ENCODE measurements at places on chromosomes 7 and 10.

- no peak for DNase-seq
These were observed 154.7 kb upstream of the AOAH start for GRCh38 chr7:36879021-36879420.

DNA sequence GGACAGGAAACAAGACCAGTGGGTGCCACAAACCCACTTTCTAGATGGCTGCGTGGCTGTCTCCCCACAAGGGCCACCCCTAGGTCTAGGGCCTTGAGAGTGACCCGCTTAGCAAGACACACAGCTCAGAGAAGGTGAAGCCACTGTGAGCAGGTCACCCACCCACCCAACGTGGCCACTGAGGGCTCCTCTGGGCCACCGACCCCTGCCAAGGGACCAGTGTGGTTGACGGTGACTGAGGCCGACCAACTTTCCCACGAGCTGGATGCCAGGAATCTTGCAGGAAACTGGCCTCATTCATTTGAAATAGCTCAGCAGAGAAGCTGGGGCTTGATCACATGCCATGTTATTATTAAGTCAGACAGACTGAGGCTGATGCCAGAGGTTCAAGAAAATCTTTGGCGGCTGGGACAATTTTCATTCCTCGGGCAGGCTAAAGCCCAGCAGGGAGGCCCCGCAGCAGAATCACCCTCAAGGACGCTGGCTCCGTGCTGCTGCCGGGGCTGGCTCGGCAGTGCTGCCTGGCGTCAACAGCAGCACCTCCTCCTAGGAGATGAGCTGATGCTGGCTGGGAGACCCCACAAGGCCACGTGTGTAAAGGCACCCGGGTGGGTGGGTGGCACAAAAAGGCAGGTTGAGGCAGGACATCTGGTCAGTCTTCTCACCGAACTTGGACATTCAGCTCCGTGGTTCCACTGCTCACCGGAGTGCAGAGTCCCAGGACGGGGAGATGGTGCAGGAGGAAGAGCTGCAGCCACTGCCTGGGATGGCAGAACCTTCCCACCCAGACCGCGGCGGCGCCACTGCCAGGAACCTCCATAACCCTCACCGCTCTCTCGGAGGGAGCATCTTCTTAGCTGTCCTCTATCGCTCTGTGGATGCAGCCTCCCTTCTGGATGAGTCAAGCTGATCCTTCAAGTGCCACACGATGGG is 57.8 kb downstream of the ZRANB1 start:
- no peak for DNase-seq

DNA sequence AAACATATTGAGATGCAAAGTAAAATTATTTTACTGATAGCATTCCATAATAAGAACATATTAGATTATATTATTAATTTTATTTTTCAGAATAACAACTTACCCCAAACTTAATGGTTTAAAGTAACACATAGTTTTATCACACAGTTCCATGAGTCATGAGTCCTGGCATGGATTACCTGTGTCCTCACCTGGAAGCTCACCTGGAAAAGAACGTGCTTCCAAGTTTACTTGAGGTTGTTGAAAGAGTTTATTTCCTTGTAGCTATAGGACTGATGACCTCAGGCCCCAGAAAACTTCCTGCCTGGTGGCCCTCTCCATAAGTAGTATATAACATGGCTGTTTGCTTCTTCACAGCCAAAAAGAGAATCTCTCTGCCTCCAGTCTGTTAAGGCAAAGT is 254.6 kb downstream of the TFEC start:
- no peak for DNase-seq

DNA sequence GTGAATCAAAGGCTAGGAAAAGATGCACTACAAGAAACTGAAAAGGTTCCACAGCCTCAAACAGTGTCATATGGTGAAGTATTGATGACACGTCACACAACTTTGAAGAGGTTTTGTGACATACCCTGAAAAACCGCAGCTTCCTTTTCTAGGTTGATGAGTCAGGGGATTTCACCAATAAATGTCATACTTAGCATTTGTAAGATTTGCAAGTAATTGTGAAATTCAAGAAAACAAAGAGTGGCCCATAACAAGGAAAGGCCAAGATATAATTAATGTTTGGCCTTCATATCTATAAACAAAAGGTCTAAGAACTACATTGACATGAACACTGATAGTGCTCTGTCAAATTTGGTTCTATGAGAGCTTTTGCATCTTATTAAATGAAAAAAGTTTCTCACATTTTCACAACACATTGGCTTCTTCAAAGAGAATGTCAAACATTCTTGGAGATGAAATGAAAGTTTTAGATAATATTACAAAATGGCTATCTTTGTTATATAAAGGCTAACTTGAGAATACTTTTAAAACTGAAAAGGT is 62.0 kb upstream of the NAMPT start:
- peak; percentile 88 for DNase-seq

DNA sequence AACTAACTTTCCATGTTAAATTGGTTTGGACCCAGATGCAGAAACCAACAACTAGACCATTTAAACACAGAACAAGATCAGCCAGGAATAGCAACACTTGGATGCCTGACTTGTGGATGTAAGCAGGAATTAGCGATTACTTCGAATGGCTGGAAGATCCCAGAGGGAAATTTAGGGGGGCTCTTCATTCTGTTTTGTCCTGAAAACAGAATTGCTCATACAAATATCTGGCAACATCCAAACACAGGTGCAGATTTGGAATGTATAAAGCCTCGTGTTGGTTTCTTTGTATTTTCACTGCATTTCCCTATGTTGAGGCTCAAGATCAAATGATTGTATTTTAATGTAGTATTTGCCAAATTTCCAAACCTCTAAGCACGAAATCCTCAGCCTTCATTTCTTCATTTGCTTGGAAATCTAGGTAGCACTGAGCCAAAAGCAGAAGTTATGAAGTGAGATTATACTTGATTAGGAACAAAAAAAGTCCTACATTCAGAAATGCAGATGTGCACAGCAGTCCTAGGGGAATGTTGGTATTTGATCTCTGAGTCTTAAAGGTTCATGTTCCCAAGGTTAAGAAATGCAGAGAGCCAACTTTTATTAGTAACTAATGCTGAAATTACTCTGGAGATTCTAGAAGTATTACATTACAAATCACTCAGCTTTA is 248.7 kb upstream of the TCF7L2 start:
- DNase-seq, result no peak

DNA sequence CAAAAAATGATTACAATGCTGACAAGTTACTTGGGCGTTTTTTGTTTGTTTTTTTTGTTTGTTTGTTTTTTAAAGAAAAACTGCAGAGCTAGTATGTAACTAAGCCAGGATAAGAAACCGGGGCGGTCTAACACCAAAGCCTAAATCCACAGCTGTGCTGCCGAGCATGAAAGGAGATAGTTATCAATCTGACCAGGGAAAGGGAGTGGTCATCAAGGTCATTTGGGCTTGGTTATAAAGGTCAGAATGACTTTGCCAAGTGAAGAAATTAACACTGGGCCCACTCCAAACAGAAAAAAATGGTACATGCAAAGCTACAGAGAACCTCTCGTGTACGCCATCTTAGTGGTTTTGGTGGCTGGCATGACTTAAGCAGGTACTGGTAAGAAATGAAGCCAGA is 104.7 kb downstream of the SRPK2 start:
- DNase-seq, result no peak

DNA sequence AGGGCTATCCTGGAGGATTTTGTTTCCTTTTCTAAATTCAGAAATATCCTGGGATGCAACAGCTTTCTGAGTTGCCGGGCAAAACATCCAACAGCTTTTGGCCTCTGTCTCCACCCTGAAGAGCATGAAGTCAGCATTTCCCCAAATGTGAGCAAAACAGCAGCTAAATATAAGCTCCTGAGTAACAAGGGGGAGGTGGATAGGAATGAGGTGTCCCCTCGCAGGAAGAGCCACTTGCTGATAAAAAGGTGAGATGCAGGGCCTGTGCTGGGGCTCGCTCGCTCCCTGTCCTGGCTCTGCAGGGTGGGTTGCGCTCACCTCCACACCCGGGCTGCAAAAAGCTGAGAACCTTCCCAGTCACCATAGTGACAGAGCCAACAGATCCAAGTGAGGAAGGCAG is 264.3 kb downstream of the ZEB1 start:
- no peak for DNase-seq

DNA sequence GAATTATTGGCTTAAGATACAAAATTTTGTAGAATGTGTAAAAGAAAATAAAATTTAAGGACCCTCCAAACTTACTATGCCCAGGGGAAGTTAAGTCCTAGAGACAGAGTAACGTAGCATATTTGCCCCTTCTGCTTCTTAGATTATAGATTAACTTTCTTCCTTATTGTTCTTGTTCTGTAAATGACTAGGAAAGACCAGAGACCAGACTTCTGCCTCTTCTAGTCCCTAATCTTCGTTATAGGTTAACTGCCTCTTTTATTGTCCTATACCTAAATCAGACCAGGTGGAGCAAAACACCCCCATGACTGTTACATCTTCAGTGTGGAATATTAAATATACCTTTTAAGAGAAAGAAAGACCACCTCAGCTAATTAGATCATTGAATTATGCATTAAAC is 160.5 kb downstream of the PHTF2 start:
- no peak for DNase-seq

GRCh38 chr10:90403211-90404000 is 454.4 kb downstream of the HTR7 start:
- DNase-seq, result no peak

- DNase-seq, result no peak
These were observed 31.1 kb downstream of the NET1 start for GRCh38 chr10:5443429-5443828.

- DNase-seq, result no peak
These were observed 37.6 kb downstream of the KLF6 start for GRCh38 chr10:3747248-3747960.

DNA sequence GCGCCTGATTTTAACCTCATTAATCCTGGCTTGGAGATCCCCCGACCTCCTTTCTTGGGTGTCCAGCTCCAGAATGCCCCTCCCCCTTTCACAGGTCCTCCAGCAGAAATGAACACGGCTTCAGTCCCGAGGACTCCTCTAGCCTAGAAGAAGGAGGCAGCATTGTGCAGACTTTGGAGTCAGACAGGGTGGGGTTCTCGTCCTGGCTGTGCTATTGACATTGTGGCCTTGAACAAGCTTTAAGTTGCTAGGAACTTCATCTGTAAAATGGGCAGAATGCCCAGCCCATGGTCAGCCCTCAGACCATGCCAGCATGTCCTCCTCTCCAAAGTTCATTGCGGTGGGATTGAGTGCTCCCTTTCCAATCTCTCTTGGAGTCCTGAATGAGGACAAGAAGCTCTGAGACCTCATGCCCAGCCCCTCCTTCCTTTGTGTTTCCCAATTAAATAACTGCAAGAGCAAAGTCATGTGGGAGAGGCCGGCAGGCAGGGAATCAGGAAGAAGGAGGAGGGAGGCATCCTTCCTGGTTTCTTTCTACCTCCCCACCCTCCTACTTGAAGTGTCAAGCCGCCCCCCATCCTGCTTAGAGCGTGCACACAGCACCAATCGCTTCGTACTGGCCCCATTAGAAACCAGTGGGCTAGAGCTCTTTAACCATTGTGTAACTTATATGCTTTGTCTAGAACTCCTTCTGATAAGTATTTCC is 86.4 kb downstream of the RBM20 start:
- DNase-seq, result no peak

DNA sequence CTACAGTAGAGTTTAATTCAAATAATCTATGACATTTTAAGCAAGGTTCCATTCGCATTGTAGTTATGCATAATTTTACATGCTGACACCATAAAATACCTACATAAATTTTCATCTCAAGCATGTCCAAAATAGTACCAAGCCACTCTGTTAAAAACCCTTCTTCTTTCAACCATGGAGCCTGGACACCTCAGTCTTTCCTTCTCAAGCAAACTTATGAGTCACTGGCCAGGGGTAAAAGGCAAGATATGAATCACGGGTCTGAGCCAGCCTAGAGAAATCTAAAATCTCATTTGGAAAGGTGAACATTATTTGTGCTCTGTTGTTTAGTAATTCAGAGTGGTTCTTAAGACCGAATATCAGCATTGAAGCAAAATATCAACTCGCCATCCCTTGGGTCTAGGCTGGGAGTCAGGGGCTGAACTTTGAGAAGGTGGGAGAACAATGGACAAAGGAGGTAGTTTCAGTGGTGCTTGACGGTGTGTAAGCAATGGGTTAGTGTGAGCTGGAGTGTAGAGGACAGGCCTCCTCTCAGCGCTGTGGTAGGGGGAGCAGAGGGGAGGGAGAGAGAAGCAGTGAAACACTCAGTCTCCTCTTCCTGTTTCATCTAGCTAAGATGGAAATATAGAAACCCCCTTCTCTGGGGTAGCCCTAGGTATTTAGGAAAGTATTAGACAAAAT is 19.1 kb upstream of the GPAM start:
- no peak for DNase-seq

GRCh38 chr10:8102708-8103401 is 48.4 kb downstream of the GATA3 start:
- DNase-seq, result no peak

GRCh38 chr7:157979636-157980340 is 607.8 kb downstream of the PTPRN2 start:
- DNase-seq, result no peak

DNA sequence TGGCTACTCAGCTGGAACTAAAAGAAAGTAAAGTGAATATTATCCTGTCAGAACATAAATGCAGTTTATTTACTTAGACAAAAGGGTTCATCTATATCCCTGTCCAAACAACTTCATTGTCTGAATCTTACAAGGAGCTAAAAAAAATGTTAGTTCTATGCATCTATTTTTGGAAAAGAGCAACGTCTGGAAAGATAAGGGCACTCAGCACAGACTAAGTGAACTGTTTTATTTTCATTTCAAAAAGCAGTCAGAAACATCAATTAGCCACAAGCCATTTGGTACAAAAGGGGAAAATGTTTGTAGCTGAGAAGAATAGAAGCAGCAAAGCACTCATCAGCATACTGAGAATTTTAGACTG is 245.5 kb downstream of the FOXP2 start:
- no peak for DNase-seq

- no peak for DNase-seq
These were observed 258.7 kb downstream of the ELFN1 start for GRCh38 chr7:1928645-1929348.

DNA sequence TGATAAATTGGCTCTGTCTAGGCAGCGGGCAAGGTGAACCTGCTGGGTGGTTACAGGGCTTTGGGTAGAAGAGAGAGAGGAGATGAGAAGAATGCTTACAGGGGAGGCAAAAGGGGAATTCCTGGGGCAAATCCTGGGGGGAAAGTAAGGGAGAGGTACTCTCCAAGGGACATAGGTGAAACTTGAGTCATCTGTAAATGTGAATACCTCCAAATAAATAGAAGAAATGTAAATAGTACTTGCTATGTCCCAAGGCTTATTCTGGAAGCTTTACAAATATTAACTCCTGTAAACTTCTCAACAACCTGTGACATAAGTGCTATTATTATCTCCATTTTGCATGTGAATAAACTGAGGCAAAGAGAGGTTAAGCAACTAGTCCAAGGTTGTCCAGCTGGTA is 57.7 kb upstream of the CDK13 start:
- DNase-seq, result no peak
